Stimulated activated CD4-positive, alpha-beta T cell treated with anti-CD3 and anti-CD28 coated beads, TNF-alpha, amount 100 ng/mL, for 24 hours (primary cell): ENCODE measurements at places on chromosomes 7 and 10.
A peak's percentile ranks its signal among the peaks of the same experiment; 100 is the strongest.

GRCh38 chr7:17448479-17449423 is 150.3 kb downstream of the AHR start:
- no peak for DNase-seq

GRCh38 chr7:24158975-24159374 is 125.0 kb upstream of the NPY start:
- no peak for DNase-seq

- DNase-seq = peak; percentile 59
Observed at GRCh38 chr10:86400705-86401587, 34.4 kb upstream of the GRID1 start.

DNA sequence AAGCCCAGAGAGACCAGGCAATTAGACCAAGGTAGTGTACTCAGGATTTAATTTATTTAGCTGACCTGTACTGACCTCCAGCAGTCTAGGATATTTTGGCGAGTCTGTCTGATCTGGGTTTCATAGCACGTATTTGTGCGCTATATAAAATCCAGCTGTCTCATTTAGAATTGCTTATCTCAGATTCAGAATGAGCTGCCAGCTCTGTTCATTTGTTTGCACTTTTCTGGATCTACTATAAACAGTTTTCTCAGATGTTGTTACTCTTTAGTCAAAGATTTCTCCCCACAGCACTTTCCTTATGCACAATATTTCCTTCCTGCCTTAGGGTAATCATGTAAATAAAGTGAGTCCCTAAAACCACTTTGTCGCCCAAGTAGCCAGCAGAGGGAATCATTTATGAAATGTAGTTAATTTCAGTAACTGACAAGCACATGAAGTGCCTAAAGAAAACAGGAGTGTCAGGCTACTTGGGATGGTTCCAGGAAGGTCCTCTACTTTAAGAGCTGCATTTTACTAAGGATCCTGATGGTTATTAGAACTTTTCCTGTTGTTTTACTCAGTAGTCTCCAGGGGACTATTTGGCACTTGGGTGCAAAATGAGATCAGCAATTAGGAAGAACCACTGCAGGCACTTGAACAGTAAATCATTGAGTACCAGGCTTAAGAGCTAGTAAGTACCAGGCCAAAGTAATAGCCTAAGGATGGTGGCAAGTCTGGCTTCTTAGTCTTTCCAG is 226.4 kb downstream of the TWIST1 start:
- DNase-seq = no peak

GRCh38 chr7:43303740-43304241 is 191.3 kb downstream of the HECW1 start:
- DNase-seq = peak; percentile 34

- no peak for DNase-seq
Observed at GRCh38 chr10:19828278-19829049, 12.2 kb downstream of the PLXDC2 start.

GRCh38 chr7:19939746-19940145 is 166.3 kb upstream of the TMEM196 start:
- DNase-seq = no peak

GRCh38 chr10:105914432-105914831 is 1250.1 kb downstream of the SORCS1 start:
- no peak for DNase-seq

DNA sequence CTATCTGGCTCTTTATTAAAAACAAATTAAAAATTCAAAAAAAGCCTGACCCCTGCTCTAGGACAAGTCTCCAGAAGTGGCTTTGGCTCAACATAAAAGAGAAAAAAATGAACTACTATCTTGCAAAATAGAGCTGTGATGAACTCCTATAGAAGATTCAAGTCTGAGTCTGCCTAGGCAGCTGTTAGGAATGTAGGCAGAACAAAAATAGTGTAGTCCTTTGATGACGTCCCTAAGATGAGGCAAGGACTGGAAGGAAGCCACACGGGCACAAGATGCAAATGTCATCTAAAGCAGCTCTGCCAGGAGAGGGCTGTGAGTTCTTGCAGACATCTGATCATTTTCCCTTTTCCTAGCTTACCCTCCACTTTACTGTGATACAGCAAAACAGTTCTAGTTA is 20.5 kb downstream of the ASNS start:
- DNase-seq = no peak

GRCh38 chr10:101841826-101842225 is 1.8 kb downstream of the KCNIP2 start:
- no peak for DNase-seq

DNA sequence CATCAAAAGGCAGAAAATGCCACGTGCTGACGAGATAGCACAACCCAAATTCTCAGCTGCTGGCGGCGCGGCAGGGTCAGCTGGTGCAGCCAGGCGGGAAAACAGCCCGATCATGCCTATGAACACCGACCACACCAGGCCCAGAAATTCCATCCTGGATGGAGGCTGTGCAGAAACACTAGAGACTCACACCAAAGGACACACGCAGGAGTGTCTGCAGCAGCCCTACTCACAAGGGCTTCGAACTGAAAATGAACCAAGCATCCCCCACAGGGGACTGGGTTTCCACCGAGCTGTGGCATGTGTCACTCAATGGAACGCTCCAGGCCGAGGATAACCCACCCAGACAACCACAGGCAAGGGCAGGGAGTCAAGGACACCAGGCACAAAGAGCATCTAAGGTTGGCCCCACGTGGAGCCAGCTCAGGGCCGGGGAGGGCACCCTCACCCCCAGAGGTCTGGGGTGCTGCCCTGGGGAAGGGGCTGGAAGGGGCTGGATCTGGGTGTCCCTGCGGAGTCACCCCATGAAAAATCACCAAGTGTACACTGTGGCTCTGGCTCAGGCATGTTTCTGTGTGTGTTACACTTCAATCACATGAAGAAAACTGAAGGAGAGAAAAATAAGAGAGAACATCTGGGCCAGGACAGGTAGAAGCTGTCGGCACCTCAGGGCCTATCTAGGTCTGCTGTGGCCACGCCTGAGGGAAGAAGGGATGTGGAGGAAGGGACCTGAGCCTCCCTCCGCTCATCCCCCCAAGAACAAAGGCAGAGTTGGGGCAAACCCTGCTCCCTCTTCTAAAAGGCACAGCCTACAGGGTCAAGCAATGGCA is 33.0 kb downstream of the RASGEF1A start:
- DNase-seq = no peak

- DNase-seq = no peak
Observed at GRCh38 chr7:33627741-33628140, 277.6 kb upstream of the BMPER start.

DNA sequence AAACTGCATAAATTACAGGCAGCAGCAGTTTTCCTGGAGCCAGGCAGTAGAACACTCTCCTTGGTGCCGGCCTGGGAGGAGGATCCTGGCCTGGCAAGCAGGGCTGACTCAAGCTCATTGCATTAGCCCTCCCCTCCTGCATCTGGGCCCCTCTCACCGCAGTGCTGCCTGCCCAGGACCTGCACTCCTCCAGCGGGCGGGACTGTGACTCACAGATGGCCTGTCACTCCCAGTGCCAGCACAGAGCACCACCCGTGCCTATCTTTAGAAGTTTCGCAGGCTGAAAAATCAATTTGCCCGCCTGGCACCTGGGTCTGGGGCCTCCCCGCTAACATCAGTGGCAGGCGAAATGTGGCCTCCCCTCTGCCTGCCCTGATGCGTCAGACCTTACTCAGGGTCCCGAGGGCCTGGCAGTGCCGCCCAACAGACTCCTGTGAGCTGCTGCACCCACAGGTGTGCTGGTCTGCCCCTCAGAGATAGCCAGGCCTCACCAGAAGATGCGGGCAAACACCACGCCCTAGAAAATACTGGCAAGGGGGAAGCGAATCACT is 123.8 kb downstream of the KCNMA1 start:
- no peak for DNase-seq

DNA sequence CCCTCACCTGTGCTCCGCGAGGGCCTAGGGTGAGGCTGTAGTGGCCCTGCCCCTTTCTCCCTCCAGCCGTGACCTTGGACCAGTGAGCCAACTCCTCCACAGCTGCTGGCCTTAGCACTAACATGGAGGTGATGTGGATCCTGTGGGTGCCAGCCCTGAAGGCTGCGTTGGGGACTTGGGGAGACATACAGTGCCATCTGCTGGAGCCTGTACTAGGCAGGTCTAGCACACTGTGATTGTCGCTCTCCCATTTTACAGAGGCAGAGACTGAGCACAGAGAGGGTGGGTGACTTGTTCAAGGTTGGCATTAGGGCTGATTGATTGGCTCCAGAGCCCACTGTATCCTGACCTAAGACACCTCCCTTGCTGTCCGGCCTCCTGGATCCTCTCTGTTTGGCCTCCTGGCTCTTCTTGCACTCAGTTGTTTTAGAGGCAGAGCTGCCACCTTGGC is 37.6 kb downstream of the PRF1 start:
- no peak for DNase-seq

DNA sequence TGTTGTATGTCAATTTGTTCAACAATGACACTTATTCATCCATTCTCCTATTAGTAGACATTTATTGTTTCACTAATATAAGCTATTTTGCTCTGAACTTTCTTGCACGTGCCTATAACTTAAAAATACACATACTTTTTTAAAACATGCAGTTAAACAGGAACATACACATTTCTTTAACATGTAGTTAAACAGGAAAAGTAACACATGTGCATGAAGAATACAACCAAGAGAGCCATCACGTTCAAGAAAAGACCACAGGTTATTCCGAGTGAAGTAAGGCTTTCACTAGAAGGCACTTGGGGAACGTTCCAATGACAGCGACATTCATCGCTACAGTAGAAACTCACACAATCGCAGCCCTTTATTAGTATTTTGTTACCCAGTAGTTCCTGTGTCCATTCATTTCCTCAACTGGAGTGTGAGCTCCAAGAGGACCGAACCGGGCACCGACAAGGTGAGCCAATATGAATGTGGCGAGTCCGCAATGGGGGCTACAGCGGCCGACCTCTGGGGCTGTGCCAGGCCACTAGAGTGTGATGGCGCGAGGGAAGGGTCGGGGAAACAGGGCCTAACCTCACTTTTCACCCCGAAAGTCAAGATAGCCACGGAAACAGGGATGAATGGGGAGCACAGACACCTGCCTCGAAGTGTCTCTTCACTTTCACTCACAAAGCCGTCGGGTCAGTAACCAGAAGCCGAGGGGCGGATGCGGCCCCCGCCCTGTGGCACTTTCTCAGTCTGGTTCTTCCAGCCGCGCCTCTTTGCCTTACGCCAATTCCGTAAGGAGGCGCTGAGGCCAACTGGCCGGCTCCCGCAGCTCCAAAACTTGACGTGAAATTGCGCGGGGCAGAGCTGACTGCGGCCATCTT is 775 bp upstream of the SEPTIN7 start:
- DNase-seq = peak; percentile 67

- no peak for DNase-seq
Observed at GRCh38 chr7:45617166-45617565, 43.0 kb downstream of the ADCY1 start.

- no peak for DNase-seq
Observed at GRCh38 chr7:106369352-106369751, 84.6 kb upstream of the NAMPT start.

DNA sequence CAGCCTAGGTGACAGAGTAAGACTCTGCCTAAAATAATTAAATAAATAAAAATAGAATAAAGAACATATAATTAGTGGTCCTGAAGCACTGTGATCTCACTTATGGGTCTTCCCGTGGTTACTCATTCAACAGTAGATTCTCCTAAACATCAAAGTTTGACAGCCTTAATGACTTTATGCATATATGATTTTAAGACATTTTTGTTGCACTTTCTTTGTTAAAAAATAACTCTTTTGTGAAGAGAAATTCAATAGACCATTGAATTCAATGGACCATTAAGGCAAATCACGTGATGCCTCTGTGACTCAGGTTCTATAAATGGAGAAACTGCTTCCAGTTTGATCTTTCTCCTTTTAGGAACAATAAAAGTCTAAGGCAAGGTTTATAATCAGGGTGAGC is 59.6 kb downstream of the ATOH7 start:
- no peak for DNase-seq

- DNase-seq = no peak
Observed at GRCh38 chr7:3260401-3260715, 40.7 kb upstream of the SDK1 start.

GRCh38 chr10:25061711-25062449 is 45.5 kb downstream of the THNSL1 start:
- no peak for DNase-seq

DNA sequence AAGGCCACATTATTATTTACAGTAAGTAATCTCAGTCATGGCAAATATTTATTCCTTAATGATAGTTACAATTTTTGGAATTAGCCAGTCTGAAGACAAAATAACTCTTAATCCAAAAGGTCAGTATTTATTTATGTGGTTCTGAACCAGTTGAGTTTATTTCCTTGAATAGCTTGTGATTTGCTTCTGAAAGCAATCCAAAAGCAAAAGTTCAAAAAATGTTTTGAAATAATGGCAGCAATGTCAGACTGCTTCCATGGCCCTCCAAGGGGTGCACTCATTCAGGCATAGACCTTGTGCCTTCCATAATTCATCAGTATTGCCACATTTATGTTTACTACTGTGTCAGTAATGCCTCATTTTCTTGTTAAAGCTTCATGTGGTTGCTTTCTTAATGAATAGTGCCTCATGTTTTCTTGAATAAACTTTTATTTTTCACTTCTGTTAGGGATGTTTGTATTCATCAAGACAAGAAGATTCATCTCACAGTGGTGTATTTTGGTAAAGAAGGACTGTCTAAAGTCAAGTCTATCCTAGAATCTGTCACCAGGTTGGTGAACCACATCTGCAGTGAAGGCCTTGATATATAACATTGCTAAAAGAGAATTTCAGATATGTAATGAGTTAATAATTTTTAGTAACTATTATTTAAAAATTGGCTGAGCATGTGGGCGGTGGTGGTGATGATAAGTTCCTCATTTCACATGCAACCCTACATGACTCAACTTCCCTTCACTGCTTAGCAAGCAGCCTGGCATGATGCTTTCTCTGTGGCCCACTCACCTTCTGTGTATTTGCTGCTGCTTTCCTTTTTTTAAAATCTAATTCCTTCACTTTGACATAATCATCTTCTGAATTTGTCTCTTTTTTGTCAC is 22.0 kb downstream of the CSGALNACT2 start:
- DNase-seq = peak; percentile 31

DNA sequence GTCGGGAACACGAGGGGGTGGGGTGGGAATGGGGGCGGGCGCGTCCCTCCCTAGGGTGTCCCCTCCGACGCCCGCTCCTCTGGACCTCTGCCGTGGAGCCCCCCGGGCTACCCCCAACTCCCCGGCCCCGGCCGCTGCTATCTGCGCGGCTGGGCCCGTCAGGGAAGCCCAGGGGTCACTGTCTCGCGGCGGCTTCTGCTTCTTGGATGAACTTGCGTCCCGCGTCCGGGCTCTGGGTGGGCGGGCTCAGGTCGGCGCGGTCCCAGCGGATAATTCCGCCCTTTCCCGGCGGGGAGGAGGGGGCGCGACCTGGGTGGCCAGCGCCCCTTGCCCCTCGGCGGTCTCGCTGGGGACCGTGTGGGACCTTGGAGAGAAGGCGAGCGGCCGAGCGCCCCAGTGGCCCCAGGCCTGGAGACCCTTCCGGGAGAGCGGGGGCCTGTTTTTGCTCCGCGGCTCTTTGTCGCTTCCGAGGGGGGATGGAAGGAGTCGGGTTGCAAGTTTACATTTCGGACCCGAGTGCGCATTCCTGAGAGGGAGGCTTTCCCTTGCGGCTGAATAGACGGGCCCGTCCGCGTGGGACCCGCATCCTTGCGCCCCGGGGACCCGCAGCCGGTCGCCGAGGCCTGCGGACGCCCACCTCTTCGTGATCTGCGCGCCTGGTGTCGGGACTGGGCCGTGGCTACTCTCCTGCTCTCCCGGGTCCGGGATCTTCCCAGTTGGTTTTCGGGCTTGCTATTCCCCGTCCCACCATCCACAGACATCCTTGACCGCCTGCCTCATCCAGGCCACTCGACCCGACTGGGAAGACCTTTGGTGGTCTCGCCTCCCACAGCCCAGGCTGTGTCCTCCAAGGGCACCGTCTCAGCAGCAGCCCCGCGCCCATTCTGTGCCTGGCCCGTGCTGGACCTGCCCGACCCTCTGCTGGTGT is 812 bp downstream of the DOCK1 start:
- no peak for DNase-seq
